ENCODE measurements at places on chromosomes 4 and X.

GRCh38 chr4:33425936-33426335, 2705.8 kb downstream of the PCDH7 start:
- no peak overlapping the region for H3K27ac ChIP-seq
- peaks cover 9% of the 10 kb centered on the region for H3K4me1 ChIP-seq
- H3K27me3 ChIP-seq = no peaks in the 10 kb centered on the region
- H3K4me3 ChIP-seq = no peak overlapping the region
- no peak for DNase-seq
- no peaks in the 10 kb centered on the region for H3K36me3 ChIP-seq

- H3K4me3 ChIP-seq = no peak overlapping the region
- H3K4me1 ChIP-seq = no peaks in the 10 kb centered on the region
- H3K27me3 ChIP-seq = no peaks in the 10 kb centered on the region
- no peak for DNase-seq
- H3K36me3 ChIP-seq = no peaks in the 10 kb centered on the region
- H3K27ac ChIP-seq = no peak overlapping the region
These were observed 455.3 kb downstream of the PDHA2 start for GRCh38 chr4:96295143-96295741.

DNA sequence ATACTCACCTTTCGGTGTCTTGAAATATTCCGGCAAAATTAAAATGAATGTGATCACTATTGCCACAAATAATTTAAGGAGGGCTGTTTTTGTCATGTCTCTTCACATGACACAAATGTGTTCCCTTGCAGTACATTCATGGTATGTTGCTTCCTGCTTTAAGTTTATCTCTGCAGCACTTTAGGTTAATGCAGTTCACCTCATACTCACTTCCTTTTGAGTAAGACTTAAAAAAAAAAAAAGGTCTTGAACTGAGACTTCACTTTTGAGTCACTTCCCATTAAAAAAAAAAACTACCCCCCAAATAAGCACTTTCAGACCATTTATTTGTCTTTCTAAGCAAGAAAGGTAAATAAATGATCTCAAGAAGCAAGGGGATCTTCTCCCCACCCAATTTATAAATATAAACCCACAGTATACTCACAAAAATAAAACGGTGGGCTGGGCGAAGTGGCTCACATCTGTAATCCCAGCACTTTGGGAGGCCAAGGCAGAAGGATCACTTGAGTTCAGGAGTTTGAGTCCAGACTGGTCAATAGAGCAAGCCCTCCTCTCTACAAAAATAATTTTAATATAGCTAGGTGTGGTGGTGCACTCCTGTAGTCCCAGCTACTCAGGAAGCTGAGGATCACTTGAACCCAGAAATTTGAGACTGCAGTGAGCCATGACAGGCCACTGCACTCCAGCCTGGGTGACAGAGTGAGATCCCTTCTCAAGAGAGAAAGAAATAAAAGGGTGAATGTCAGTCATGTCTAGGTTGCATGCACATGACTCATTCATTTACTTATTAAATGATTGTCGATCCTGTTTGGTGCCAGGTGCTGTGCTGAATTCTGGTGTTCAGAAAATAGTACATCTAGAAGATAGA, at the start of gene TMEM156:
Gene TMEM156 (minus strand): TSS at position 192 of the 868 bp plus-strand sequence. CDS start 96 bp downstream, at position 96.
- no peak for DNase-seq
- no peaks in the 10 kb centered on the region for H3K36me3 ChIP-seq
- no peak within 1 kb of the TSS for H3K4me3 ChIP-seq

GRCh38 chr4:27360790-27361267, 500.2 kb downstream of the STIM2 start:
- no peaks in the 10 kb centered on the region for H3K27me3 ChIP-seq
- no peak overlapping the region for H3K27ac ChIP-seq
- no peak for DNase-seq

DNA sequence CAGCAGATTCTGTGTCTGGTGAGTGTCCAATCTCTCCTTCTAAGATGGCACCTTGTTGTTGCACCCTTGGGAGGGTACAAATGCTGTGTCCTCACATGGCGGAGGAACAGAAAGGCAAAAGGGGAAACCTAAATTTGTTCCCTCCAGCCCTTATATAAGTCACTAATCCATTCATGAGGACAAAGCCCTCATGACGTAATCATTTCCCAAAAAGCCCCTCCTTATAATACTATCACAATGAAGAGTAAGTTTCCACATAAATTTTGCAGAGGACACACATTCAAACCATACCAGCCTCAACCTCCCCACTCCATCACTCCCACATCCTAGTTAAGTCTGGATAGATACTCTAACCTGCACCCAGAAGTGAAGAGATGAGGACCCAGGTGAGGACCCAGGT, 63.1 kb downstream of the USP38 start:
- no peak overlapping the region for H3K4me3 ChIP-seq
- H3K36me3 ChIP-seq = no peaks in the 10 kb centered on the region
- H3K4me1 ChIP-seq = no peaks in the 10 kb centered on the region
- no peak overlapping the region for H3K27ac ChIP-seq

DNA sequence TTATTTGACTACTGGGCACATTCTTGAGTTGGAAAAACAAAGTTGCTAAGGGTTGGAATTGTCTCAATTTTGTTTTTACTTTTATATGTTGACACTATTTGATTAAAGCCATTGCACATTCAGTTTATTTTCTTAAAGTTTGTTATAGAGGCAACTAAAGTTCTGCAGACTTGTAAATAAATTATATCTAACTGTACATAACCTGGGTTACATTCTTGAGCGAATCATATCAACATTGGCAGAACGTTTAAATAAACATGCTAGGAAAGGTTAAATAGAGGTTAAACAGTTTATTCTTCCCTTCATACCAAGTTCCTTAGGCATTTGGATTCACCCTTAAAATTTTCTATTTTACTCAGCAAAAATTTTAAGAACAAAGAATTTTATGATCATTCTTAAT, 74.5 kb downstream of the UCHL1 start:
- peaks cover under 1% of the 10 kb centered on the region for H3K4me1 ChIP-seq
- DNase-seq = no peak
- H3K36me3 ChIP-seq = no peaks in the 10 kb centered on the region
- H3K27ac ChIP-seq = no peak overlapping the region

DNA sequence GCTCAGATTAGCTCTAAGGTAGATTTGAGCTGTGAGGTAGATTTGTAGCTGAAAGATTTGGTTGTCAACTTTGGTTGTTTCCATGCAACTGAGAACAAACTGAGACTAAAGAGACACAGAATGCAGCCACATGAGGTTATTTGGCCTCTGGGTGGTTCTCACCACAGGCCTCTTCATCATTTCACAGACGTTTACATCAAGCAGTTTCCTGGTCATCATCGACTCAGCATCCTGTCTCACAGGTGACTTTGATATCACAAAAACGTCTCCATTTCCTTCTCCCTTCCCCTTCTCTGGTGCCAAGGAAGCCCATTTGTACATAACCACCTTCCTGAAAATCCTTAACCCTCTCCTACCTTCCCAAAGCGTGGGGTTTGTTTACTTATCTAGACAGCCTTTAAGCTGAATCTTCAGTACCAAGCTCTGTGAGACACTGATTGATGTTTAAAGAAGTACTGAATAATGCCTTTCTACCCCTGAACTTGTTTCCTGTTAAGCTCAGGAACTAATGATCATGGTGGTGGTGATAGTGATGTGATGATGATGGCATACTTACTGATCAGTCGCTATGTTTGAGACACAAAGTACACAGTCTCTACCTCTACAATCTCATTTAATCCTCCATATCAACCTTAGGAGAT, 81.9 kb downstream of the FAM114A1 start:
- H3K27ac ChIP-seq = peak overlapping the region; percentile 41
- DNase-seq = no peak
- H3K27me3 ChIP-seq = no peaks in the 10 kb centered on the region
- peaks cover 59% of the 10 kb centered on the region for H3K4me1 ChIP-seq

DNA sequence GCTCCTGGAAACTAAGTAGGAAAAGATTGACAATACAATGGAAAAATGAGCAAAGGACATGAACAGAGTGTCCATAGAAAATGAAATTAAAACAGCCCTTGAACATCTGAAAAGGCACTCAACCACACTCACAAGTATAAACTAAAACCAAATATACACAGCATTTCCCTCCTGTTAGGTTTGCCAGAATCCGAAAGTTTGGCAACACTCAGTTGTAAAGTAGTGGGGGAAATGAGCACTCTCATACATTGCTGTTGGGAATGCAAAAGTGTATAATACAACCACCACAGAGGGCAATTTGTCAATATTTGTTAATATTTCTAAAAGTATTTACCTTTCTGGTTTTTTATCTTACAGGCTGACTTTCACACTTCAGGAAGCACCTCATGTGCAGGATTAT, 84.2 kb upstream of the TMEM164 start:
- H3K4me3 ChIP-seq = no peak overlapping the region
- peaks cover 16% of the 10 kb centered on the region for H3K4me1 ChIP-seq
- H3K27me3 ChIP-seq = peaks cover 4% of the 10 kb centered on the region
- no peaks in the 10 kb centered on the region for H3K36me3 ChIP-seq
- H3K27ac ChIP-seq = no peak overlapping the region

GRCh38 chr4:14596904-14597303, 405.4 kb upstream of the CPEB2 start:
- peaks cover 3% of the 10 kb centered on the region for H3K27me3 ChIP-seq
- no peak overlapping the region for H3K4me3 ChIP-seq
- no peaks in the 10 kb centered on the region for H3K36me3 ChIP-seq
- no peaks in the 10 kb centered on the region for H3K4me1 ChIP-seq
- no peak for DNase-seq

- DNase-seq = no peak
- no peaks in the 10 kb centered on the region for H3K4me1 ChIP-seq
- no peak overlapping the region for H3K4me3 ChIP-seq
- H3K27me3 ChIP-seq = no peaks in the 10 kb centered on the region
- no peaks in the 10 kb centered on the region for H3K36me3 ChIP-seq
- H3K27ac ChIP-seq = no peak overlapping the region
These were observed 737.2 kb upstream of the SLIT2 start for GRCh38 chr4:19514276-19515070.

GRCh38 chr4:184680698-184681097, 31.2 kb downstream of the PRIMPOL start:
- H3K27me3 ChIP-seq = peaks cover 3% of the 10 kb centered on the region
- no peak overlapping the region for H3K4me3 ChIP-seq
- no peak overlapping the region for H3K27ac ChIP-seq
- no peaks in the 10 kb centered on the region for H3K4me1 ChIP-seq
- peaks cover 29% of the 10 kb centered on the region for H3K36me3 ChIP-seq

DNA sequence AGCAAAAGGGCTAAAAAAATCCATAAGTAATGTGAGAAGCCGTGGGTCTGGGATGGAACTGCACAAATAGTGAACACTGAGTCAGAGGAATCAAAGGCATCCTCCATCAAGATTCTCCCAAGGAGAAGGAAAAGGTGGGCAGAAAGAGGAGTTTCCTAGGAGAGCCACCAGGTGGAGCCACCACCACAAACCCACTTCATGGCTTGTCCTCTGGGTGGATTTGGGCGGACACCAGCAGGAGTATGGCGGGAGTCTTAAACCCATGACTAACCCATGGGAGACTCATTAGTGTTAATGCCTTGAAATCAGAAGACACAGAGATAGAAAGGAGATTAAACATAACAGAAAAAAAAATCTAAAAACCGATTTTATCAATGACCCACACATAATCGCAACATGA, 147.7 kb downstream of the SH3KBP1 start:
- no peak overlapping the region for H3K4me3 ChIP-seq
- DNase-seq = peak; percentile 54
- H3K27ac ChIP-seq = no peak overlapping the region
- peaks cover 3% of the 10 kb centered on the region for H3K27me3 ChIP-seq
- peaks cover 11% of the 10 kb centered on the region for H3K4me1 ChIP-seq
- peaks cover 4% of the 10 kb centered on the region for H3K36me3 ChIP-seq

- H3K4me1 ChIP-seq = no peaks in the 10 kb centered on the region
- no peak overlapping the region for H3K4me3 ChIP-seq
- no peak overlapping the region for H3K27ac ChIP-seq
- no peak for DNase-seq
These were observed 100.3 kb downstream of the EMCN start for GRCh38 chr4:100417565-100417964.

- H3K4me3 ChIP-seq = no peak overlapping the region
- DNase-seq = no peak
- no peaks in the 10 kb centered on the region for H3K27me3 ChIP-seq
These were observed 76.0 kb upstream of the TFDP3 start for GRCh38 chrX:133294126-133294525.

GRCh38 chr4:182235021-182235795, 8.0 kb upstream of the TENM3 start:
- peaks cover 40% of the 10 kb centered on the region for H3K4me1 ChIP-seq
- DNase-seq = no peak
- H3K27me3 ChIP-seq = no peaks in the 10 kb centered on the region
- H3K4me3 ChIP-seq = no peak overlapping the region
- H3K27ac ChIP-seq = peak overlapping the region; percentile 22

GRCh38 chr4:78288327-78288726, 231.2 kb downstream of the FRAS1 start:
- no peak overlapping the region for H3K4me3 ChIP-seq
- H3K4me1 ChIP-seq = no peaks in the 10 kb centered on the region
- DNase-seq = no peak

- no peak overlapping the region for H3K4me3 ChIP-seq
- peaks cover 9% of the 10 kb centered on the region for H3K4me1 ChIP-seq
- no peaks in the 10 kb centered on the region for H3K36me3 ChIP-seq
- no peak overlapping the region for H3K27ac ChIP-seq
- peaks cover 6% of the 10 kb centered on the region for H3K27me3 ChIP-seq
These were observed 13.2 kb downstream of the HS3ST1 start for GRCh38 chr4:11415409-11416070.

DNA sequence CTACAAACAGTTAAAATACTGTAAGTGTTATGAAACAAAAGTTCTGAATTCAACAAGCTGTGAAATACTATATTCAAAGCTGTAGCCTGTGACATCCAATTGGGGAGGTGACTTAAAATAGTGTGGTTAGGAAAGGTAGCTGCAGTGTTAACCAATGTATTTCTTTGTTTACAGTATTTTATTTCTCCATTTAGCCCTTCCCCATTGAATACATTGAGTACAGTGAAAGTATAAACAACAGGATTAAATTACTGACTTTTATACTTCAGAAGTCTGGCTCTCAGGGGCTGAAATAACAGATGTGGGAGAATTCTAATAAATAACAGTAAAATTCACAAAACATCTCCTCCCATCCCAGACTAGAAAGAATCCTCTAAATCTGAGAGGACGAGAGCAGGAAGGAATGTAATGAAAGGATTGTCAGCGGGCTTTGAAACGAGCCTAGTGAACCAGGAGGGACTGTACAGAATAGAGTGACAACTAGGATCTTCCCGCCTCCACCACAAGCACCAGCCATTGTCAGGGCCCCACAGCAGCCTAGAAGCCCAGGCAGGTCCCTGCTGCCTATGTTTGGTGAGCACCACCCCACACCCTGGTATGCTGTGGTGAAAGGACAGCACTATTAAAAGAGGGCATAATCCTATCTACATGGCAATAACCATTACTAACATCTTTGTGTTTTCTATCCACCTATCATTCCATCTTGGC, 73.7 kb downstream of the SPCS3 start:
- no peak overlapping the region for H3K27ac ChIP-seq
- H3K36me3 ChIP-seq = no peaks in the 10 kb centered on the region
- H3K27me3 ChIP-seq = no peaks in the 10 kb centered on the region
- no peak for DNase-seq
- H3K4me3 ChIP-seq = no peak overlapping the region

- no peak for DNase-seq
- peaks cover 4% of the 10 kb centered on the region for H3K27me3 ChIP-seq
- no peak overlapping the region for H3K27ac ChIP-seq
- no peaks in the 10 kb centered on the region for H3K4me1 ChIP-seq
- peaks cover 6% of the 10 kb centered on the region for H3K36me3 ChIP-seq
- H3K4me3 ChIP-seq = no peak overlapping the region
These were observed 98.8 kb upstream of the CLNK start for GRCh38 chr4:10783351-10783750.

GRCh38 chr4:5869966-5870619, 22.8 kb downstream of the CRMP1 start:
- H3K27ac ChIP-seq = no peak overlapping the region
- no peak for DNase-seq
- H3K27me3 ChIP-seq = no peaks in the 10 kb centered on the region
- peaks cover 18% of the 10 kb centered on the region for H3K36me3 ChIP-seq
- H3K4me3 ChIP-seq = no peak overlapping the region

Data from nephron progenitor cell (in vitro differentiated cells).